Natural killer cell (primary cell): ENCODE measurements at places on chromosomes 3 and 15. TPM values are rescaled to one million over a fixed set of nuclear protein-coding genes. Genes with fewer than 3 reads are reported as not detected.

GHSR gene
- total RNA-seq: 1.3 TPM

SCAMP5 gene
- total RNA-seq: 0.09 TPM

ST3GAL6 gene
- 3.7 TPM for total RNA-seq

RUBCN gene
- 58.5 TPM for total RNA-seq

MME gene
- total RNA-seq: 0.16 TPM

CFAP44 gene
- 6.5 TPM for total RNA-seq

CHST2 gene
- 95.4 TPM for total RNA-seq

TICRR gene
- total RNA-seq: 0.59 TPM

FSD2 gene
- total RNA-seq: not detected

C3orf20 gene
- not detected for total RNA-seq

CHRM5 gene
- total RNA-seq: not detected

C3orf80 gene
- not detected for total RNA-seq

ATRIP gene
- 10.6 TPM for total RNA-seq

USP13 gene
- total RNA-seq: 3.0 TPM

SEMA6D gene
- total RNA-seq: not detected

GANC gene
- total RNA-seq: 23.5 TPM

GRCh38 chr3:61723038-61723437 is 161.7 kb downstream of the PTPRG start:
- no peak for DNase-seq

GRCh38 chr15:100665570-100665969 is 63.2 kb downstream of the ASB7 start:
- no peak for DNase-seq

DNA sequence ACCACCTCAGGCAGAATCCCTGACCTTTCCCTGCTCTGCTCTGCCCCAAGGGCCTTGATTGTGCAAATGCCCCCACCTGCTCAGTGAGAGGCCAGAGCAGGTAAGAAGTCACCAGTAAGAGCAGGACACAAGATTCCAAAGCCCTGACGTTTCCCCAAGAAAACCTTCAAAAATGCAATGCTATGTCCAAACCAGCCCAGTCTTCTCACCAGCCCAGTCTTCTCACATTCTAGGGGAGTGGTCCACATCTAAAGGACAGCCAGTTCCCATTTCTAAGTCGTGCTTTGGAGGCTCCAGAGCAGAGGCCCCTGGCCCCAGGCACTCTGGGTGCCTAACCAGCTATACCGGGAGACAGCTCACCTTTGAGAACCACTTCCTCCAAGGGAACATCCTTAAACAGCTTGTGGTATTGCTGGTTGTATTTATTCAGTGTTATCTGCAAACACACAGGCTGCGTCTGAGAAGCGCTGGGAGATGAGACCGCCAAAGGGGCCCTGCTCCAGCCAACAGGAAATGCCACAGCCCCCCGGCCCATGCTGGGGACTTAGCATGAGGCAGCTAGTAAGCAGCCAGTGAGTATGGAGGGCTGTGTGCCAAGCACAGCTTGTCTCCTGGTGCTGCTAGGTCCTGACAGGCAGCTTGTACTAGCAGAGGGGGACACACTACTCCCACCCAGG is 29.3 kb downstream of the GRAMD2A start:
- DNase-seq: no peak

DNA sequence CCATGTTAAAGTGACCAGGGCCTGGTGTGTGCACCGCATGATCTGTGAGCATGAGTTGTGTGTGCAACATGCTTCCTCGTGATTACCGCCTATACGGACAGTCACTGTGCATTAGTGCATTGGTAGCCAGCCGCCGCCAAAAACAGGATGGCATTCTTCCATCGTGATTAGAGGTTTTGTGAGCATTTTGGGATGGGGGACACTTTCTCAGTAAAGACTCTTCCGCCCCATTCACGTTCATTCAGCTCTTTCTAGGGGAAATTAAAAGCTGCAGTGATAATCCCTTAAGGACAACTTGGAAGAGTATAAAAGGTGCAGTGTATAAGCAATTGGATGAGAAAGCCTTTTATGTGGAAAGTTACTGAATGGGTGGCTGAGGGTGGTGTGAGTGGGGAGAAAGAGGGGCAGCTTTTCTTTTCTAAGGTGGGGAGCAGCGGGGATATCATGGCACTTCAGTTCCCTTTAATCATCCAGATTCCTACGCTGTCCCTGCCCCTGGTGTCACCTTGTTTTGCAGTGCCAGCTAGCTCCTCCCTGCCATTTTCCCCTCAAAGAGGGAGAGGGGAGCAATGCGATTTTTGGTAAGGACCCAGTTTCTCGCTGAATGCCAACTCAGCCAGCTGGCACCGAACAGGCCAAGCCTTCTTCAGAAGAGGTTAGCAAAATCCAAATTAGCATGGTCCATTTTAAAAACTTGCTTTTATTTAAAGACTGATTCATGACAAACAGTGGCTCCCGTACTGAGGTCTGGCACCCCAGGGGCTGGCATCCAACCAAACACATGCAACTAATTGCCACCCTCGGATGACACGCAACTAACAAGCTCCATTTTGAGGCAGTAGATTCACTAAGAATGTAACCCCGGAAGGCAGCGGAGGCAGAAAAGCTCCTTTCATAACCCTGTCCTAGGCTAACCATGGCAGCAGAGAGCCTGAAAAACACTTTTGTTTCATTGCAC is 447.8 kb downstream of the FHIT start:
- no peak for DNase-seq

DNA sequence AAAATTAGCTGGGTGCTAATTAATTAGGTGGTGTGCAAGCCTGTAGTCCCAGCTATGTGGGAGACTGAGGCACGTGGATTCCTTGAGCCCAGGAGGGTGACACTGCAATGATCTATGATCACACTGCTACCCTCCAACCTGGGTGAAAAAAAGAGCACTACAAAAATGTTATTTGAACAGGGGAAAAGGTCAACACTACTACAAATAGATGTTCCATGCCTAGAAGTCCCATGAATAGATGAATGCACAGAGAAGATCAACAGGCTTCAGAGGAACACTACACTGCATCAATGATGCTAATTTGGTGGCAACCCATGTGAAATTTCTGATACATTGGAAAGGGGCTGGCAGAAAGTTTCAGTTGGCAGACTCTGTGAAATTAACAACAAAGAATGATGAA is 105.4 kb upstream of the FHIT start:
- no peak for DNase-seq

DNA sequence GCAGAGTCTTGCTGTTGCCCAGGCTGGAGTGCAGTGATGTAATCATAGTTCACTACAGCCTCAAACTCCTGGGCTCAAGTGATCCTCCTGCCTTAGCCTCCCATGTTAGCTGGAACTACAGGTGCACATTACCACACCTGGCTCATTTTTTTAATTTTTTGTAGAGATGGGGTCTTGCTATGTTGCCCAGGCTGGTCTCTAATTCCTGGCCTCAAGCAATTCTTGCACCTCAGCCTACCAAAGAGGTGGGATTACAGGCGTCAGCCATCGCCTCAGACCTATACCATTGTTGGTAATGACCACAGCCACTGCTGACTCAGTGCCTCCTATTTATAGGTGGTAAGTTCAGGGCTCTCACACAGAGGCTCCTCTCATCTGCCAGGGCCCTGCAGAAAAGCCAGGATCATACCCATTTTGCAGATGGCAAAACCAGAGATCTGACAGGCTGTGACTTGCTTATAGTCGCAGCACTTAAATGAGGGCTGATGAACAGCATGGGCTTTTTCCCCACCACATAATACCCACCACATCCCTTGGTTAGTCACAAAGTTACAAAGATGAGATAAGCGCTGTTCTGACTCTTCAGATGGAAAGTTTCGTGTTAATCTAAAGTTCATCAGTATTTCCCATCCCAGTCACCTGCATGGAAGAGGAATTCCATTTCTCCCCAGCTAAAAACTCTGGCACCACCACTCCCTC is 21.8 kb upstream of the SPATA12 start:
- no peak for DNase-seq

- DNase-seq: no peak
These were observed 28.4 kb downstream of the P3H2 start for GRCh38 chr3:190092250-190092649.

- DNase-seq: no peak
These were observed 129.4 kb upstream of the SLC24A5 start for GRCh38 chr15:47991357-47991756.

- no peak for DNase-seq
These were observed 93.2 kb downstream of the TMEM212 start for GRCh38 chr3:171936191-171936841.

DNA sequence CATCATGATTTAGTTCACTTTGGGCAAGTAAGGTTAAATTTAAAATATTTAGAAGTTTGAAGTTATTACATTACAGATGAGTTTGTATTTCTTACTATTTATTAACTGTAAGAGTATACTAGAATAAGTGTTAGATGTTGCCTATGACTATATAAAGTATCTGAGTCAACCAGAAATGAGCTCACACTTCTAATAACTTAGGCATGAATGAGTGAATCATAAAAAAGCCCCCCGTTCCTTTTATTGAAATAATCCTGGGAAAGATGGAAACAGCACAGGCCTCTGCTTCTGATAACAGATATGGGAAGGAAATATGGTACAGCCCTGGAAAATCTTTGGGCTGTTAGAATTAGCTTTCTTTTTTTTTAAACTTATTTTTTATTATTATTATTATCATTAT is 66.6 kb upstream of the TGFBR2 start:
- no peak for DNase-seq

- no peak for DNase-seq
These were observed 247.4 kb downstream of the GABRG3 start for GRCh38 chr15:27218426-27218825.

GRCh38 chr3:20546636-20547035 is 360.6 kb upstream of the SGO1 start:
- no peak for DNase-seq

DNA sequence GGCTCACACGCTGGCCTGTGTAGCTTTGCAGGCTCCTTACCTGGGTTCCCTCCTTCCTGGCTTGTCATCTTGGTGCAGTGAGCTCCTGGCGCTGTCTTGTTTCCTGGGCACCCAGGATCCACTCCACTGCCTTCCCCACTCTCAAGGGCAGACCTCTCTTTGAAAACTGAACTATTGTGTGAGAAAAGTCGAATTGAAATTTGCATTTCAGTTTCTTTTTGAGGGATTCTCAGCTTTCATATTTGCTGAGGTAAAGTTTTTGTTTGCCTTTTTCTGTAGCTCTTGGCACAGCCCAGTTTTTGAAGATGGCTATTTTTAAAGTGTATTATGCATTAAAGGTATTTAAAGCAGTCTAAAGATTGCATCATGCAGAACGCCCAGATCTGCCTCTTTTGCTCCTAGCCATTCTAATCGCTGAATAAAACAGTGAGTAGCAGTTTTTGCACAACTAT is 70.1 kb downstream of the CCK start:
- DNase-seq: no peak

DNA sequence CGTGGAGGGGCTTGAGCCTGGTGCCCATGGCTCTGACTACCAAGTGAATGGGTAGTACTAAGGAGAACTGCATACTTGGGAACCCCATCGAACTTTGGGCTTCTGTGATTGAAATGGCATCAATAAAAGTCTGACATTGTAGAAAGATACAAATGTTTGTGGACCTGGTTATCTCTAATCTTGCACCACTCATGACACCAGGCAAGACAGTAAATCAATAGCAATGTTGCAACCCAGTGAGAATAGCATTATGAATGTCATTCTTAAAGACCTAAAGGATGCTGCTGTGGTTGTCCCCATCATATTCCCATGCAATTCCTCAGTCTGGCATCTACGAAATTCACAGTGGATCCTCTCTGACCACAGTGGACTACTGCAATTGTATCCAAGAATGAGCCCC is 233.6 kb upstream of the LYSMD4 start:
- no peak for DNase-seq

GRCh38 chr3:174417573-174417972 is 441.6 kb upstream of the NAALADL2 start:
- no peak for DNase-seq

- DNase-seq: no peak
These were observed 52.6 kb downstream of the MECOM start for GRCh38 chr3:169610888-169611291.

GRCh38 chr15:56628893-56629532 is 104.3 kb downstream of the ZNF280D start:
- DNase-seq: no peak

GRCh38 chr15:35430301-35430700 is 115.7 kb downstream of the DPH6 start:
- DNase-seq: no peak

- DNase-seq: no peak
These were observed 256.5 kb upstream of the CBLB start for GRCh38 chr3:106125321-106125720.

DNA sequence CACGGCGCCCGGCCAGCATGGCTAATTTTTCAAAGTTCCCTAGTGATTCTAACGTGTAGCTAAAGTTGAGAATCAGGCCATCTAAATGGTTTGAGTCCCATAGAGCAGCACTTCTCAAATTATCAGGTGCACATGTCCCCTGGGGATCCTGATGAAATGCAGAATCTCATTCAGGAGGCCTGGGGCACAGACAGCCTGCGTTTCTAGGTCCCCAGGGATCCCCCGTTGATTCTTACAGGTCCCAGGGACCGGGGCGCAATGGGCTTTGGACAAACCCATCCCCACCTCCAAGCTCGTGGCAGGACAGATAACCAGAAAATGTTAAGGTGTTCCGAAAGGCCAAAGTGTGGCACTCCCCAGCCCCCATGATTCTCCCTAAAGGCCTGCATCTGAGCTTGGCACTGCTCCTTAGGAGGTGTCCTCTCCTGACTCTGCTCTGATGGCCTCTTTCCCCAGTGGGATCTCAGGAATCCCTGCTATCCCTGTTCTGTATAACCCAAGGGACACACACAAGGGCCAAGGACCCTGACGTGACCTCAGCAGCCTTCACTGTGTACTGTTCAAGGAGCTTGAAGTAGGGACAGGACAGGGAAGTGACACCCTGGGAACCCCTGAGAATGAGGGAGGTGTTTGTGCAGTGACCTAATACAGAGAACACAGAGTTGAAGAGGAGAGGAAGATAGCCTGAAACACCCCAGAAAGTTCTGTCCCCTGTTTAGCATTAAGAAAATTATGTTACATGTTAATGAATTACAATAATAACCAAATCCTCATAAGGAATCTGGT is 8.0 kb downstream of the LRRK1 start:
- no peak for DNase-seq

DNA sequence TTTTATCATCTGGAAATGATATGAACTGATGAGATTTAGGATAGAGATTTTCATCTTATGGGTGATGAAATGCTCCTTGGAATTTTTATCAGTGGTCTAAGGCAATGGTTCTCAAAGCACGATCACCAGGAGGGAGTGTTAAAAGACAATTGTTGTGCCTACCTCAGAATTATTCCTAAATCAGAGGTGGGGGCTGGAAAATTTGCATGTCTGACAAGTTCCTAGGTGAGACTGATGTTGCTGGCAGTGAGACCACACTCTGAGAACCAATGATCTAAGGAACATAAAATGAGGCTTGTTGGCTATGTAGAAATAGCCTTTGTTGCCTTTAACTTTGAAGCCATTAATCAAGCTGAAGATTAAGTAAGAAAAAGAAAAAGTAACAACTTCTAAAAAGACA is 416.6 kb upstream of the AZI2 start:
- no peak for DNase-seq

DNA sequence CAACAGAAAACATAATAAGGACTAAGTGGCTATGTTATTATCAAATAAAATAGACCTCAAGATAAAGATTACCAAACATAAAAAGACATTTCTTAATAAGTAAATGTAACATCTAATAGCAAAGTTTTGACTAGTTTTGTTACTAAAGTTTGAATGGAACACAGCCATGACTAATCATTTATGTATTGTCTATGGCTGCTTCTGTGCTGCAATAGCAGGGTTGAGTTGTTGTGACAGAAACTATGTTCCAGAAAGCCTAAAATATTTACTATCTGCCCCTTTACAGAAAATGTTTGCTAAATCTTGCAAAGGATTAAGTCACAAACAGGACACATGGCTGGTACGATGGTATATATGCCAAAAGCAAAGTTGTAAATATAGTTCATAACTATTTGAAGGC is 37.9 kb upstream of the MYH15 start:
- no peak for DNase-seq

- no peak for DNase-seq
These were observed 36.1 kb downstream of the FMN1 start for GRCh38 chr15:33158366-33158765.
